ENCODE measurements at places on chromosomes 5 and 9.

DNA sequence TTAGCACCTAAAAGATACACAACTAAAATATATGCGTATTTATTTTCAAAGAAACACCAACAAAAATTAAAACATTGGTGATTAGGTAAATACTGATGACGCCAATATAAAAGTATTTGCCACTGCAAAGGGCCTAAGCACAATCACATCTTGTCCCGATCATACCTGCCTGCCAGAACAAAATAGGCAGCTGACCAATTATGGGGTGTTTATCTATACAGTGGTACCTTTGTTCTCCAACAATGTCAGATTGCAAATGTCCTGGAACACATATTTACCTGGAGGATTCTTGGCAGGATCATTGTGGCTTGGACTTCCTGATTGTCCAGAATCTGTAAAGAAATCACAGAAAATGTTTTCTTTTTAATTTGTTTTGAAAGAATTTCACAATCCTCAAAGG lies 134.5 kb downstream of the NFIB start:
- no peak for DNase-seq

DNA sequence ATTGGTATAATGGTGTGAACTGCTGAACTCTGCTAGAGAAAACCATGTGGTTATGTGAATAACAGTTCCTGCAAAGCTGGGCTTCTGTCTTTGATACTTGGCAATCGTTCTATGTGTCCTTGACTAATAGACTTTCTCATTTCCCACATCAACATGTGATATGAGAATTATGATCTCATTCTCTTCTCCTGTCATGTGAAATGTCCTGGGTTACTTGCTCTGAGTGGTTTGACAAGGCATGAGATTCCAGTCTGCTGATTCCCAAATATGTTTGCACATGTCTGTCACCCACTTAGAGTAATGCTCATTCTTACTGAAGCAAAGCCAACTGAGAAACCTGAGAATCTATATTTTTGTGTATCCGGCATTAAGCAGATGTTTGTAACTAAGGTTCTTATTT lies 141.2 kb downstream of the PARP8 start:
- DNase-seq: no peak

GRCh38 chr9:127634021-127634420 lies 21.9 kb downstream of the STXBP1 start:
- DNase-seq: no peak

DNA sequence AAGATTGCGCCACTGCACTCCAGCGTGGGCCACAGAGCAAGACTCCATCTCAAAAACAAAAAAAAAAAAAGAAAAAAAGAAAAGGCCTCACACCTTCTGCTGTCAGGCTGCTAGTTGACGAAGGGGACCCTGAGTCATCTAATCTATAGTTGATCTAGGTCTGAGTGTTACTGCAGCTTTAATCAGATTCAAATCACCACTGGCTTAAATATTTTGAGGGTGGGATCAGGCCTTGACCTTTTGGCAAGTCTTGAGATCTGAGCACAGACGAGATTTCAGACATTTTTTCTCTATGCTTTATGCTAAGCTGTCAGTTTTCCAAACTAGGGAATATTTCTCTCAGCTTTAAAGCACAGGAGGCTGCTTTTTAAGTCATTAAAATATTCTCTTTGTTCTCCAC lies 240.9 kb downstream of the GLIS3 start:
- DNase-seq: no peak

DNA sequence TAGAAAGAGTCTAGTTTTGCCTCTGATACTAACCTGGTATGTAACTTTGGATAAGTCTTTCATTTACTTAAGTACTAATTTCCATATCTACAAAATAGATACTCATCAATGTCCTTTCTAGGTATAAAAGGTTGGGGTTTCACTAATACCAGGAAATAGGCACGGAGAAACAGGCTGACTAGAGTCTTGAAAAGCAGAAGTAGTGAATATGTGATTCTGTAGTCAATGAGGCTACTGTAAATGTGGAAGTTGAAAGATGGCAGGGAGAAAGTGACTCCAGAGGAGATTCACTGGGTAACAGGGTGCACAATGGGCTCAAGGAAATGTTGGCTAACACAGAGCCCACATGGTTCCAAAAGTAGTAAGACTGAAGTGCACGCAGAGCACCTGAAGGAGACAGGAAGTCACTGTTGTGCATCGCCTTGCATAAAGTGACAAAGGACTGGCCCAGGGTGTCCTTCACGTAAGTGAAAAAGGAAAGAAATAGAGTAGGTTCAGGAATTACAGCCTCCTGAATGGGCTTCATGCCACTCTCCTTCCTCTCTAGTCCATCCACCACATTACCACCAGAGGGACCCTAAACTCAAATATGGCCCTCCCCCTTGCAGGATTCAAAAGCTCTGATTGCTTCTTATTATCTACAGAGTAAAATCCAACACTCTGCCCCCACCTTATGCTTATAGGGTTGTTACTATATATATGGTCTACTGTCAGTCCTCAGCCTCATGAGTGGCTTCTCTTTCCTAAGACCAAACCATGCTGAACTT lies 288.0 kb upstream of the SMARCA2 start:
- no peak for DNase-seq

DNA sequence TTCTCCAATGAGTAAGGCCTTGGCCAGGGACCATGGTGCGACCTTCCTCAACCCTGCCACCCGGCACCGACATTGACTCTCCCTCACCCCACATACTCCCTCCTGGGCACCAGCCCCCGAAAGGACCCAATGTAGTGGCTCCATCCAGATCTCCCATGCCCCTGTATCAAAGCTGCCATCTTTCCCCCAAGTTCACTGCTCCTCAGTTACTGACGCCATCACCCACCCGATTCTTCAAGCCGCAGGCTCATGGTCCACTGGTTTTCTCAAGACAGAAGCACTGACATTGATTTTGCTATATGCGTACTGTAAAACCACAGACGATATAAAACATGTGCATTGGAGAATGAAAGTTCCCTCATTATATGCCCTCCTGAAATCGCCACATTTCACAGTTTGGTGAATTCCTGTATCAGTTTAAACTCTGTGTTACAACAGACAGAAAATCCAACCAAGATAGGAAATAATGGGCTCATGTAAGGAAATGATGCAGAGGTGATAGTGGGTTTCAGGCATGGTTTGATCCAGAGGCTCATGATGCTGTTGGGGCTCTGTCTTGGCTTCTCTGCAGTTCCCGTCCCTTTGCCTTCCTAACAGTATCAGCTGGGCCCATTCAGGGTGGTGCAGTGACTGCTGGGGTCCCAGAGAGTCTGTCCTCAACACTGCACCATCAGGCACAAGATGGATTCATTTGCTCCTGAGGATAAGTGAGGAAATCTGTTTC lies 207.3 kb upstream of the IER5L start:
- DNase-seq: no peak

GRCh38 chr5:38776149-38776896 lies 69.5 kb upstream of the OSMR start:
- DNase-seq: no peak

DNA sequence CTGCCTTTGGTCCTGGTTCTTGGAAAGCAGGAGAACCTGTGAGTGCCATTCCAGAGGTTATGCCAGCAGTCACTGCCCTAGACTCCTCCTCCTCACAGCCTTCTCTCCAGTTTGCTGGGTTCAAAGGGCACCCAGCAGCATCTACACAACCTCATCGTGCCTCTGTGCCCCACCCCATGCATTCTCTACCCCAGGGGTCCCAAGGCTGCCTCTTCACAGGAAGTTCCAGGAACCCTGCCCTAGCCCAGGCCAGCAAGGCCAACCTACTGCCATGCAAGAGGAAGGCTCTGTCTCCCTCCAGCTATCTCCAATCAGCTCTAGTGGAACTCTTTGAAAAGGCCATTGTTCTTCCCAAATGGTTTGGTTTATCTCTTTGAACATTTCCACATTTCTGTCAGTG lies 21.2 kb downstream of the ENC1 start:
- DNase-seq: no peak

GRCh38 chr5:6551287-6551954 lies 81.4 kb downstream of the NSUN2 start:
- DNase-seq: no peak

DNA sequence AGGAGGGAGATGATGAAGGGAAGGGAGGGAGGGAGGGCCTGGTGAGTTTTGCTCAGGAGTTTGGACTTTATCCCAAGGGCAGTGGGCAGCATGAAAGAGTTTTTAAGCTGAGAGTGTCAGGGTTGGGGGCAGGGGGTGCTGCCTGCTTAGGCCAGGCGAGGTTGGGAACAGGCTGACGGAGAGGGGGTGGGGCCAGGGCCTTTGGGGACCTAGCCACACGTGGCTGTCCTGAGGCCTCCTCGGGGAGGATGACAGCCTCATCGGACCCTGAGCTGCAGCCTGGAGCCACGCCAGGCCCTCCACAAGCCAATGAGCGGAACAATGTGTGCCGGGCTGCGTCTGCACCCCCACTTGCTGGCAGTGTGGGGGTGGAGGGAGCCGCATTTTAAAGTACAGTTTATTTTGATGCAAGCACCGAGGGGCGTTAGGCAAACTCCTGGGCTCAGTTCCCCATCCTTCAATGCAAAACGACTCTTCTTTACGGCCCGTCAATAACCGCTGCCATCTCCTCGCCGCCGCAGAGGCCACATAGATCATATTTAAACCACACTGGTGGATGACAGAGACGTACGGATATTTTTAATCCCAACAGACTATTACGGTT lies 5.3 kb upstream of the RXRA start:
- DNase-seq: no peak

DNA sequence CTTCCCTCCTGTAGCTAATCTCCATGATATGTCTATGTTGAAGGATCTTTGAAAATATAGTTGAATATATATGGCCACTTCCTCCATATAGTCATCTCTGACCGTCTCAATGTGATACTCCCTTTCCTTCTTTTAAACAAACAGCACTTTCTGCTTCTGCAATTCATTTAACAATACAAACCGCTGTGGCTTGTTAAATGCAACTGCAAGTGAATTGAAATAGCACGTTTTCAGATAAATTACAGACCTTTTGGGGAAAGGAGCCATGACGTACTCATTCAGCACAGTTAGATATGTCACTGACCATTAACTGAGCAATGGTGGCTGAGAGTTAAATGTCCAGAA lies 82.5 kb downstream of the FBXO38 start:
- no peak for DNase-seq

- no peak for DNase-seq
Measured at GRCh38 chr9:21751998-21752397, 50.4 kb upstream of the MTAP start.

DNA sequence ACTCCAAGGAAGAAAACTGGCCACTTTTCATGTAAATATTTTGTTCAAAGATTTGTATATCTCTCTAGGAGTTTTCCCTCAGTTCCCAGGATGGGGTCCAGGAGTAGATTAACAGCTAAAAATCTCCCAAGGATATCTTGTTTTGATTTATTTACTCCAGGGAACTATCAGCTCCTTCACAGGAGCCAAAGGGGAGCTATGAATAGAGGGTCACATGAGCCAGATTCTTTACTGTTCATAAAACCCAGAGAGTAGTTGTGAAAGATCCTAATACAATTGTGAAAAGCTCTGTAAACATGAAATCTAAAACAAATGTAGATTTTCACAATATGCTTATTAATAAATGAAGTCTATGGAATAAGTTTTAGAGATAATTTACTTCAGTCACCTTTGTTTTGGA lies 16.9 kb downstream of the DIMT1 start:
- no peak for DNase-seq

DNA sequence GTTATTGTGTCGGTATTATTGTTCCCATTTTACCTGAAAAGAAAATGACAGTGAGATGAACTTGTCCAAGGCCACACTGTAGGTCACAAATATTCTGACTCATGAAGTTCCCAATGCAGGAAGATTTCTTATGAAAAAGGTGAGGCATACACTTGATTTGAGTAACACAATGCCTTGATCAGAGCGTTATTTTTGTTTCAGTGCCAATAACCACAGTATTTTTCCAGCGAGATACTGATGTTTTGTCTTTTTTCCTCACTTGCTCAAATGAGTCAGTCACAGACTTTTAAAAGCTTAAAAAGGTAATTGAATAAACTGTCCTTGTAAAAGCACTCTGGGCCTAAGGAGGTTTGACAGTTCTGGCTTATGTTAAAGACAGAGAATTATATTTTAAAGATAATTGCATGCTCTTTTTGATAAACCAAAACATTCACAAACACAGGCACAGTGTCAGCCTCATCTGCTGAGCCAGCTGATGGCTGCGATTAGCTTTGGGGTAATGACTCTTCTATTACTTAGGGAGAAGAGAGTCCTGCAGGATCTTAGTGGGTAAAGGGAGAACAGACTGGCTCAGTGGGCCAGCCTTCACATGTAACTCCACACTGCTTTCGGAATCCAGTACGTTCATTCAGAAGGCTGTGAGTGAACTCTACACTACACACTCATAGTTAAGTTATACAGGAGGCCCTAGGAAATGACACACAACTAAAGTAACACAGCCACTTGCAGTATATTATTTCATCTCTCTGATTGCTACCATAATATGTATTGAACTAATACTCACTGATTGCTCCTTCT lies 165.5 kb upstream of the CD180 start:
- DNase-seq: no peak

DNA sequence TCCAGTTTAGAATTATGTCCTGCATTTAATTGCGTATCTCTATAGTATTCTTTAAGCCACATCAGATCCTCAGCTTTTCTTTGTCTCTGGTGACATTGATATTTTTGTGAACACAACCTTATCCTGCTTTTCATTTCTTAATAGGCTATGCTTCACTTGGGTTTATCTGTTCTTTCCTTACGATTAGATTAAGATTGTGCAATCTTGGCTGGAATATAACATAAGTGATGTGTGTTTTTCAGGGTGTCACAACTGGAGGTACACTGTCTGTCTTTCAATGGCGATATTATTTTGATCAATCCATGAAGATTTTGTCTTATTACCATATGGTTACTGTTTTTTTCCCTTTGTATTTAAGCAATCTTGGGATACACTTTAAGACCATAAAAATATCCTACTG lies 23.6 kb downstream of the NAA35 start:
- DNase-seq: no peak

- no peak for DNase-seq
Measured at GRCh38 chr9:123131993-123132392, 98.5 kb downstream of the GPR21 start.

DNA sequence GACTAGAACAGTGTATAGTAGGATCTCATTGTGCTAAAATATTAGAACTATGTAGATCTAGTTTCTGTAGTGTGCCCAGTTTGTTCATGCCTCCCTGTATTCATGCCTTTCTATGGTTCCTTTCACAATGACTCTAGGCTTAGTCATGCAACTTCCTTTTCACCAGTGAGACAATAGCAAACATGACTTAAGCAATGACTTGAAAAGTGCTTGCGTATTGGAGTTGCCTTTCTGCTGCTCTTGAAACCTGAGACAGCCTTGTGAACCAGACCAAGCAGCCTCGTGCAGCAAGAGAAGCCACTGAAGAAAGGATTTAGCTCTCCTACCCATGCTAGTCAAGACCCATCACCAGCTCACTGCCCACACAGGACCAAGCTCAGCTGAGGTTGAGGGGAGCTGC lies 294.5 kb upstream of the TAS2R1 start:
- DNase-seq: no peak

GRCh38 chr5:7625740-7626139 lies 225.2 kb downstream of the CFAP90 start:
- DNase-seq: no peak

DNA sequence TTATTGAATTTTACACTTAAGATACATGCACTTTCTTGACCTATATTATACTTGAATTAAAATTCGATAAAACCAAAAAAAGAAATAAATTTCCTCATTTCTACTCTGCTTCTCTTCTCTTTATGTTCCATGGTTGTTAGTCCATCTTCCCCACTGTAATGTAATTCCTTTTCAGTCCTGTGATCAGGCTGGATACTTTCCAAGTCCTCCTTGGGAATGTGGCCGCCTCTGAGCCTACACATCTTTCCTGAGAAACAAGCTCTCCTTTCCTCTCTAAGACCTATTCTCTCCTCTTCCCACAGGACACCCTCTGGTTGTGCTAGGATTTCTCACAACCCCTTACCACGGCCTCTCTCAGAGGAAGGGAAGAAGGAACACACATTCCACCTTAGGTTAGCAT lies 285.1 kb downstream of the DNAH5 start:
- no peak for DNase-seq

Data from coronary artery (tissue), 2 donors.